ENCODE measurements at places on chromosomes 7 and 10.

- DNase-seq, result no peak
Measured at GRCh38 chr10:132606536-132607316, 69.1 kb downstream of the INPP5A start.

DNA sequence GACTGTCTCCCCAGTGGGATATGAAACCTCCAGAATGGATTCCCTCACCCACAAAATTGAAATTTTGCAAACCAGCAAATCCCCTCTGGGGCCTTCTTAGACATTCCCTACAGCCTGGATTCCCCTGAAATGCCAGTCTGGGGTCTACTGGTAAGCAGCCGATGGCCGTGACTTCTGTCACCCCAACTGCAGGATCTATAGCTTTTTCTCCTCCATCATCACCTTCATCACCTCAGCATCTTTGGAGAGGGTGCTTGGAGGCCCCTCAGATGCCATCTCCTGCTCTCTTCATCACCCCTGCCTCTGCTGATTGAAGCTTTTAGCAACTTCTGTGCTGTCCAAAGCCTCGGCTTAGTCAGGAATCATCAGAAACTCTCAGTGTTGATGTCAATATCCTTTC is 2.6 kb upstream of the KCNMA1 start:
- no peak for DNase-seq

- DNase-seq, result no peak
Measured at GRCh38 chr10:70669732-70670317, 2.5 kb upstream of the ADAMTS14 start.

DNA sequence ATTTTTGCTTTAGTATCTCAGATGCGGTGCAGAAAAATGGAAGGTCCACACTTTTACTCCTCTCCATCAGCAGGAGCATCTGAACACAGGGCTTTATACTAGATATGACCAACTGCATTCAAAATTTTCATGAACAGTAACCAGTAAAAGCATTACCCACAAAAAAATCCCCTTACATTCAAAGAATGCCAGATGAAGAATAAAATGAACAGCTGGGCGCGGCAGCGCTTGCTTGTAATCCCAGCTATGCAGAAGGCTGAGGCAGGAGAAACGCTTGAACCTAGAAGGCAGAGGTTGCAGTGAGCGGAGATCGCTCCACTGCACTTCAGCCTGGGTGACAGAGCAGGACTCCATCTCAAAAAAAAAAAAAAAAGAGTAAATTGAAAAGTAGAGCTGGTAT is 3.1 kb downstream of the SAR1A start:
- DNase-seq, result no peak

DNA sequence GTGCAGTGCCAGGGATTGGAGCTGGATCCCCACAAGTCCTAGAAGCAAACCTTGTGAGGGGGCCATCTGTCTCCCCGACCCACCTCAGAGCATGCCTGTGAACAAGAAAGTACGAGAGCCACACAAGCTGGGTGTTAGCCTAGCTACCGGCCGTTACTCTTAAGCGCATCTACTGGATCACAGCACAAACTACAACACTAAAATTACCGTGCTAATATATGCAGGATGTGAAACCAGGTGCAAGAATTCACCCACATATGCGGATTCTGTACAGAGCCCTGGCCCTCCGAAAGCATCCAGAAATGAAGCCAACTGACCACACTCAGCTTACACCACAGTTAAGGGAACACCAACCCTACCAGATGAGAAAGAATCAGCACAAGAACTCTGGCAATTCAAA is 16.0 kb upstream of the PRSS1 start:
- no peak for DNase-seq

- DNase-seq, result no peak
Measured at GRCh38 chr7:74581916-74582440, 75.5 kb upstream of the GTF2I start.

GRCh38 chr7:111092406-111093236 is 1.7 kb downstream of the LRRN3 start:
- DNase-seq, result no peak

GRCh38 chr10:95329296-95329695 is 38.5 kb upstream of the PDLIM1 start:
- DNase-seq, result no peak

DNA sequence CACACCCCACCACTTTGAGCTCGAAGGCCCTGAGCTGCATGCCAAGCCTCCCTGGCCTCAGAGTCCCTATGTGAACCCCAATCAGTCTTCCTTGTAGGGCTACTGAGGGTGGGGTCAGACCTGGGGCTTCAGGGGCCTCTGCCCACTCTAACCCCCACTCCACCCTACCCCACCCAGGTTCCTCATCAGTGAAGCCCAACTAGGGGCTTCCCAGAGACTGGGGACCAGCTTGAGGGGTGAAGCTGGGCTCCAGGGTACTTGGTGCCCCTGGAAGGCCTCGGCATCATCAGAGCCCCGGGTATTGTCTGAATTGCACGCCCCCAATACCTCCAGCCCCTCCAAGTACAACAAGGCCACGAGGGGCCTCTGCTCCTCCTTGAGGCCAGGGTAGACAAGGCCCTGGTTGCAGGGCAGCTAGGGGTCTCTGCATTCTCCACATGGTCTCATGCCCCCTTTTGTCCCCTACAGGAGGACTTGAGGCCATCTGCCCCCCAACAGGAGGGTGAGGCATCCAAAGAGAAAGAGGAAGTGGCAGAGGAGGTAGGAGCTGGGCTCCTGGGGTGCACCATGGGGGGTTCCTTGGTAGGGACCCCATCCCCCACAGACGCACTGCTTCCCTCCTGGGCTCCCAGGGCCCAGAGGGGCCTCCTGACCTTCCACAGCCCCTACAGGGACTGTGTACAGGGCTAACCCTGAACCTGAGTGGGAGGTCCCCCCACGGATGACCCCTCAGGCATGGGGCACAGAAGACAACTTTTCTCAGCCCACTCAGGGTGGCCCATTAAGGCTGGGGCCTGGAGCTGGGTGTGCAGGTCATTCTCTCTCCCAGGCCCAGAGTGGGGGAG is 4.0 kb downstream of the SNCG start:
- no peak for DNase-seq

GRCh38 chr7:155438777-155439176 is 19.2 kb upstream of the EN2 start:
- DNase-seq, result no peak

GRCh38 chr10:48690791-48691660 is 6.4 kb downstream of the WDFY4 start:
- DNase-seq, result no peak

GRCh38 chr7:24702755-24703154 is 54.5 kb downstream of the GSDME start:
- DNase-seq, result no peak

GRCh38 chr7:107364787-107365186 is 105.1 kb upstream of the GPR22 start:
- no peak for DNase-seq

DNA sequence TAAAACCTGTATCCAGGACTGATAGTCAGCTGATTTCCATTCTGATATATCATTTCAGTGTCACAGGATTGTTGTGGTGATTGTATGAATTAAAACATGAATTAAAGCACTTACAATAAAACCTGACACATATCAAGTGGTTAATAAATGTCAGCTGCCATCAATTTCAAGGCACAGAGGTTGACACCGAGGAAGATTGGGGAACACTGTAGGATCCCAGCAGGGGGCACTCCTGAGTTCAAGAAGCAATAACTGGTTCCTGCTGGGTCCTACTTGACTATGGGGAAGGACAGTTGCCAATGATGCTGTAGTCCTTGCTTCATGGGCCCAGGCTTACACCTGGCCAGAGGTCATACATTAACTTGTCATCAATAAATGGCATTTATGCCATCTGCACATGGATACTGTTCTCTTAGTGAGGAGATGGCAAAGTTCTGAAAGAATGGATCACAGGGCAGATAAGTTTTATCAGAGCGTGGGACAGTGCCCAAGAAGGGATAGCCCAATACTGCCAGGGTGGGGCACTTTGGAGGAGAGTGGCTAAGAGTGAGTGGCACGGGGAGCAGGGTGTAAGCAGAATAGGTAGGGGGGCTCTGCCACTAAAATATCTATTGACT is 24.1 kb downstream of the FZD1 start:
- DNase-seq, result peak; percentile 27

GRCh38 chr10:19815731-19816410 is 361 bp upstream of the PLXDC2 start:
- no peak for DNase-seq

GRCh38 chr10:102451105-102451969 is at the start of gene C10orf95:
C10orf95 (minus strand) TSS chr10:102451543; CDS start chr10:102451093, 450 bp downstream.
- no peak for DNase-seq

- no peak for DNase-seq
Measured at GRCh38 chr10:95873651-95874050, 34.1 kb upstream of the CC2D2B start.
